ENCODE measurements at places on chromosomes 12 and 14. TPM values are rescaled to one million over a fixed set of nuclear protein-coding genes. Genes with fewer than 3 reads are reported as not detected.

Gene CEP128
- 3.2 TPM for polyA plus RNA-seq

Gene RASSF3
- 9.4 TPM for polyA plus RNA-seq

Gene KRT3
- polyA plus RNA-seq: not detected

Gene KIF26A
- 10.3 TPM for polyA plus RNA-seq

Gene HSPB8
- 26.2 TPM for polyA plus RNA-seq

Gene MYBPC1
- 7.3 TPM for polyA plus RNA-seq

Gene FSCB
- polyA plus RNA-seq: 0.06 TPM

Gene SYNDIG1L
- 16.6 TPM for polyA plus RNA-seq

DNA sequence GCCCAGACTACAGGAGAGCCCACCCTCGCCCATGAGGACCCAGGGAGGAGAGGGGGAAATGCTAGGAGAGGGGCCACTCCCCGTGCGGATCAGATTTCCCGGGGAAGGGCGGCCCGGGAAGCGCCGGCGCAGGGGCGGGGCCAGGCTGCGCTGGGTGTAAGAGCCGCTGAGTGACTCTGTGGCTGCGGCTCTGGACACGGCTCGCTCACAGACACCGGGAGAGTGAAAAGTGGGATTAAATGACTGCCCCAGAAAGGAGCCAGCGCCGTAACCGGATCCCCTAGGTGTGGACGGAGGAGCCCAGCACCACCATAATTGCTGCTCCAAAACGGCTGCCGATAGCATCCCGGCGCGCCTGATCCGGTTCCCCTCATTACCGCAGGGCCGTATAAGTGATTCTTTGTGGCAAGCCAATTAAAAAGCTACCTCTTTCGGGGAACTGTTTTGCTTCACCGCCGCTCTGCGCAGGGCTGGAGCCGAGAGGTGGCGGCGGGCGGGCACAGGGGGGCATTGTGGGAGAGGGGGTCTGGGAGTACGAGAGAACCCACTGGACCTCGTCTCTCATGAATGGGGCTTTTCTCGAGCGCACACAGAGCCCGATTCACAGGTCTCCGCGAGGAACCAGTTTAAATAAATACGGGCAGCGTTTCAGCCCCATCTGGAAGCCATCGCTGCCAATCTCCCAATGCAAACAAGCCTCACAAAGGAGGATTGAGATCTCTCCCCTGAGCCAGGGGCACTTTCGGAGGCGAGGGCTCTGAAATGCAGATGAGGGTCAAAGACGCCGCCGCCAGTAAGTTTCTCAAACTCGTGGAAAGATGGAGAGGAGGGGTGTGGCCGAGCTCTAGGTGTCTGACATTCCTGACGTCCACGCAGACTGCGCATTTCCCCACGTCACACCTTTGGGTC lies 2.5 kb downstream of the COL2A1 start:
- H3K4me3 ChIP-seq: peak overlapping the region; percentile 54
- H3K27me3 ChIP-seq: peaks cover 92% of the 10 kb centered on the region
- no peaks in the 10 kb centered on the region for H3K36me3 ChIP-seq
- H3K27ac ChIP-seq: peak overlapping the region; percentile 83

DNA sequence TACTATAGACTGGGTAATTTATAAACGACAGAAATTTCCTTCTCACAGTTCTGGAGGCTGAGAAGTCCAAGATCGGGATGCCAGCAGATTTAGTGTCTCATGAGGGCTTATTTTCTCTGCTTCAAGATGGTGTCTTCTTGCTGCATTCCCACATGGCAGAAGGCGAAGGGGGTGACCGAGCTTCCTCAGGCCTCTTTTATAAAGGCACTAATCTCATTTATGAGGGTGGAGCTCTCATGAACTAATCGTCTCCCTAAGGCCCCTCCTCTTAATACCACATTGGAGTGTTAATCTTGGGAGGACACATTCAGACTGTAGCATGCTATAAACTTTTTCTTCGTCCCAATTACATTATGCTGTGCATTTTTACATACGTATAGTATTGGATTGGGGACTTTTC lies 200.4 kb upstream of the ARHGAP5 start:
- H3K27ac ChIP-seq: no peak overlapping the region
- H3K27me3 ChIP-seq: no peaks in the 10 kb centered on the region
- DNase-seq: no peak
- H3K4me3 ChIP-seq: no peak overlapping the region
- H3K4me1 ChIP-seq: no peaks in the 10 kb centered on the region
- no peaks in the 10 kb centered on the region for H3K36me3 ChIP-seq

DNA sequence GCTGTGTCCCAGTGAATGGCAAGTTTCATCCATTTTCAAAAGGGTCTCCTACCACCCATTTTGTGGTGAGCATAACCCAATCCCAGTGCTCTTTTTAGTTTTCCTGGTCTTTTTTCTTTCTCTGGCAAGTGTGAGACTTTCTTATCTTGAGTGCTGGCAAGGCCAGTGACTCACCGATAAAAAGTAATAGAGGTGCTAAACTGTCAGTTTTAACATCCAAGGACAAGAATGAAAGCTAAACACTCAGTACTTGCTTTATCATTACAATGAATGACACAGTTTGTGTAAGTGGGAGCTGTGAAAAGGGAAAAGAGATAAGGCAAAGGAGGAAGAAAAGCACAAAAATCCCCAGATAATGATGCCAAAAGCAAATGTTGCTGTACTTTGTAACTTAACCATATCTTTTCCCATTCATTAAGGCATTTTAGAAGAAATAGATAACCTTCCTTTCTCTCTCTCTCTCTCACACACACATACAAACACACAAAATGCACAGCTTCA lies 4.9 kb upstream of the LRIG3 start:
- no peaks in the 10 kb centered on the region for H3K36me3 ChIP-seq
- no peak for DNase-seq
- peaks cover 4% of the 10 kb centered on the region for H3K4me1 ChIP-seq
- no peak overlapping the region for H3K4me3 ChIP-seq
- peak overlapping the region; percentile 25 for H3K27ac ChIP-seq

DNA sequence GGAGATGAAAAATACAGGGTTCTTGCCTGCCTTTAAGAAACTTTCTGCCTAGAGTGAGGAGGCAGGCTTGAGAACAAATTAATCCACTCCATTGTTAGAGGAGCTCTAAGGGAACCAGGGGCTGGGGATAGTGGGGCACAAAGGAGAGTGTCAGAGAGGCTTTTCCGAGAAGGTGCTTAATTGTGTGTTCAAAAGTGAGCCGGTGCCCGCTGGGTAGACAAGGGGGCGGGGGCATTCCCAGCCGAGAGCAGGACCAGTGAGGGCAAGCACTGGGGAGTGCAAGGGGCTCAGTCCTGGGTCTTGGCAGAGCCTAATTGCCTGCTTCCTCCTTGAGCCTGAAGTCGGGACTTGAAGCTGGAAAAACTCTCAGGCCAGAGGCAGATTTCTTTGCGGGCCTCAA lies 377.4 kb downstream of the ETNK1 start:
- no peak overlapping the region for H3K27ac ChIP-seq
- H3K4me1 ChIP-seq: no peaks in the 10 kb centered on the region
- H3K36me3 ChIP-seq: no peaks in the 10 kb centered on the region
- no peak for DNase-seq
- H3K4me3 ChIP-seq: no peak overlapping the region
- no peaks in the 10 kb centered on the region for H3K27me3 ChIP-seq

DNA sequence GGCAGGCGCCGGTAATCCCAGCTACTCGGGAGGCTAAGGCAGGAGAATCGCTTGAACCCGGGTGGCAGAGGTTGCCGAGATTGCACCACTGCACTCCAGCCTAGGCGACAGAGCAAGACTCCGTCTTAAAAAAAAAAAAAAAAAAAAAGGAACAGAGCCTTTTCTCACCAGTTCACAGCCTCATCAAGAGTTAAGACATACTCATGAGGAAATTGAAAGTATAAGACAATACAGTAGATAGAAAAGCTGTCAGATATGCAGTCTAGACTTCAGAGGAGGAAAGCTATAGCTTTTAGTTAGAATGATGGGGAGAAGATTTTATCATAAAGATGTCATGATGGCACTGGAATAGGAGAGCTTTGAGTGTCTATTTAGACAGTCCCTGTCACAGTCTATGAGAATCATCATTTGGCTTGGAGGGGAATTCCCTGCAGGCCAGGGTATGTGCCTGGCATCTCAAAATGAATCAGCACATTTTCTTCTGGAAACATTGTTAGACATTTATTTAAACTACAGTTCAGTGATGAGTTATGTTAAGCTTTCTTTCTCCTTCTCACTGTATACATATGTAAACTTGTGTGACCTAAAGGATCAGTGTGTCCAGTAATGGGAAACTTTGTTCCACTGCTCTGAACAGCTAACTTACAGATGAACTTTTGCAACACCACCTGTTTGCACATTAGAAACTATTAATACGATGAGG lies 2.9 kb upstream of the RAB35 start:
- H3K27me3 ChIP-seq: no peaks in the 10 kb centered on the region
- no peak overlapping the region for H3K4me3 ChIP-seq
- H3K36me3 ChIP-seq: peaks cover 3% of the 10 kb centered on the region
- no peak for DNase-seq

DNA sequence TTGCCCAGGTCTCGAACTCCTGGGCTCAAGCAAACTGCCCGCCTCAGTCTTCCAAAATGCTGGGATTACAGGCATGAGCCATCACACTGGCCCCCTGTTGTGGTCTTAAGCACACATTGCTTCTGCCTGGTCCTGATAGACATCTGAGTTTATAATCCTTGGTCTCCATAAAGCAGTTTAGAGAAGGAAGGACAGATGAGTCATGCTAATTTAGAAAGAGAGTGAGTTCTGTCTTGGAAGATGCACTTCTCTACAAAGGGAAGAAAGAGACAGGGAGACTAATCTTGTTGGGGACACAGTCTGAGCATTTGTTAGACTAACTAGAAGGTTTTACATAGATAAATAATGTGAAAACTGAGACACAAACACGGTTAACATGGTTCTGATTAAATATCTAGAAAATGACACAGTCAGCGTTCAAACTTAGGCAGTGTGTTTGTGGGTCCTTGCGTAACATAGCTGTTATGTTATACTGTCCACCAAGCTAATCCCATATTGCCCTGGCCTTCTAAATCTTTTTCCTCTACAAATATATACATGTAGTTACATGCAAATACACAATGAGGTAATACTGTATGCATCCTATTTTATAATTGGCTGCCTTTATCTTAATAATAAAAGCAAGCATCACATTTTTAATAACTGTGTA lies 31.0 kb downstream of the SAMD4A start:
- no peaks in the 10 kb centered on the region for H3K4me1 ChIP-seq
- DNase-seq: no peak
- no peak overlapping the region for H3K27ac ChIP-seq
- H3K4me3 ChIP-seq: no peak overlapping the region
- no peaks in the 10 kb centered on the region for H3K36me3 ChIP-seq

DNA sequence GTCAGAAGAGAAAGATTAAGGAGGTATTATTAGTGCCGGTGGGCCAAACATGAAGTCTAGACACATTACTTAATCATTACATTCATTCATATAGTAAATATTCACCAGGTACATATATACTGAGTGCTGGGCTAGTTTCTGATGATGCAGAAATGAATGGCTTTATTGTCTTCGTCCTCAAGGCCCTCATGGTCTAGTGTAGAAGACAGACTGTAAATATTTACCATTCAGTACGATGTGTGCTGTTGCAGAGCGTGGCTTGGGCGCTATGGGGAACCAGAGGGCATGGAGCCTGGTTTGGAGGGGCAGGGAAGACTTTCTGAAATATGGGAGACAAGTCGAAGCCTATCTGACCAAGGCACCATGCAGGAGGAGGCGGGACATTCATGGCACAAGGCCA lies 37.0 kb upstream of the TCL1B start:
- no peaks in the 10 kb centered on the region for H3K4me1 ChIP-seq
- H3K27me3 ChIP-seq: no peaks in the 10 kb centered on the region
- no peak for DNase-seq
- H3K27ac ChIP-seq: no peak overlapping the region

DNA sequence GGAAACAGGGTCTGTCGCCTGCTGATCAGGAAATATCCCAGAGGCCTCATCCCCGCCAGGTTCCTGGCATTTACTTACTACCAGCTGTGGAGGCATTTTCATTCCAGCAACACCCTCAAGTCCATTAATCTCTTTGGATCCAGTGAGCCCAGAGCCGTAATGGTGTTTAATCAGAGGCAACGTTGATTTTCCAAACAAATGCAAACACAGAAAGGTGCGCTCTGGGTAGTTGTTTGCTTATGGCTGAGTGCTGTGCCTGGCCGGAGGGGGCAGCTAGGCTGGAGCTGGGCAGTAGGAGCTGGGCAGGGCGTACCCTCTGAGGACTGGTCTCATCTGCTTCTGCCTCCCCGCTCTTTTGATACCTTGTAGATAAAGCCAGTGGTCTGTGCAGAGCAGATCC lies 110.6 kb downstream of the ADCK1 start:
- H3K36me3 ChIP-seq: peaks cover 12% of the 10 kb centered on the region
- H3K4me3 ChIP-seq: no peak overlapping the region
- H3K27me3 ChIP-seq: no peaks in the 10 kb centered on the region

- no peak for DNase-seq
- no peaks in the 10 kb centered on the region for H3K27me3 ChIP-seq
- H3K27ac ChIP-seq: no peak overlapping the region
- H3K36me3 ChIP-seq: no peaks in the 10 kb centered on the region
- peaks cover 14% of the 10 kb centered on the region for H3K4me1 ChIP-seq
- H3K4me3 ChIP-seq: no peak overlapping the region
Measured at GRCh38 chr12:508145-508544, 48.4 kb downstream of the B4GALNT3 start.

GRCh38 chr14:68961781-68962584 lies 17.1 kb downstream of the ACTN1 start:
- H3K4me1 ChIP-seq: peaks cover 28% of the 10 kb centered on the region
- no peaks in the 10 kb centered on the region for H3K27me3 ChIP-seq
- no peak overlapping the region for H3K4me3 ChIP-seq
- no peak overlapping the region for H3K27ac ChIP-seq
- H3K36me3 ChIP-seq: no peaks in the 10 kb centered on the region

DNA sequence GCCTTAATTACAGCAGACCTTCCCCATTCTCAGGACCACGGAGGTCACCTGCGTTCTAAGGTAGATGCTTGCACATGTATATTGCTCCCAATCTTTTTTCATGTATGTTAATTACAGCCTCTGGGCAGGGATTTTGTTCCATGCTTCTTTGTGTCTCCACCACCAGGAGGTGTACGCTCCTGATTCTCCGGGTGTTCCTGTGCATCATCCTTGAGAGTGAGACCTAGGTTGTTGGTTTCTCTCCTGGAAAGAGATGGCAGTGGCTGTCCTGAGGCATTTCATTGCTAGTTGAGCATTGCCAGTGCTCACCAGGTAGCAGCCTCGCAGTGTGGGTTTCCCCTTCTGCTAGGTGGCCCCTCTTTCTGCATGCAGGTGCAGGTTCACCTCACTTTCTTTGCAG lies 52.8 kb downstream of the KCNK13 start:
- no peak overlapping the region for H3K4me3 ChIP-seq
- H3K27me3 ChIP-seq: no peaks in the 10 kb centered on the region
- DNase-seq: no peak
- H3K27ac ChIP-seq: no peak overlapping the region
- no peaks in the 10 kb centered on the region for H3K36me3 ChIP-seq

DNA sequence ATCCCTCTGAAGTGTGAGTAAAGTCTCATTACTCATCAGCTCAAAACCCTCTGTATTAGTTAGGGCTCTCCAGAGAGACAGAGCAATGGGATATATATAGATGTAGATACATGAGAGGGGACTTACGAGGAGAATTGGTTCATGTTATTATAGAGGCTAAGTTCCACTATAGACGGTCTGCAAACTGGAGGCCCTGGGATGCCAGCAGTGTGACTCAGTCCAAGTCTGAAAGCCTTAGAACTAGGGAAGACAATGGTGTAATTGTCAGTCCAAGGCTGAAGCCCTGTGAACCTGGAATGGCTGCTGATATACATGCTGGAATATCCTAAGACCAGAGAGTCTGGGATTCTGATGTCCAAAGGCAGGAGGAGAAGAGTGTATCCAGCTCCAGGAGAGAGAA lies 57.3 kb upstream of the CEP83 start:
- no peak overlapping the region for H3K27ac ChIP-seq
- no peak overlapping the region for H3K4me3 ChIP-seq
- H3K27me3 ChIP-seq: no peaks in the 10 kb centered on the region
- H3K36me3 ChIP-seq: no peaks in the 10 kb centered on the region
- no peaks in the 10 kb centered on the region for H3K4me1 ChIP-seq

Data from spinal cord (tissue), 10 donors.